Right ventricle myocardium inferior (tissue), 1 donor: ENCODE measurements at places on chromosomes 1 and 21.
A peak's percentile ranks its signal among the peaks of the same experiment; 100 is the strongest.

DNA sequence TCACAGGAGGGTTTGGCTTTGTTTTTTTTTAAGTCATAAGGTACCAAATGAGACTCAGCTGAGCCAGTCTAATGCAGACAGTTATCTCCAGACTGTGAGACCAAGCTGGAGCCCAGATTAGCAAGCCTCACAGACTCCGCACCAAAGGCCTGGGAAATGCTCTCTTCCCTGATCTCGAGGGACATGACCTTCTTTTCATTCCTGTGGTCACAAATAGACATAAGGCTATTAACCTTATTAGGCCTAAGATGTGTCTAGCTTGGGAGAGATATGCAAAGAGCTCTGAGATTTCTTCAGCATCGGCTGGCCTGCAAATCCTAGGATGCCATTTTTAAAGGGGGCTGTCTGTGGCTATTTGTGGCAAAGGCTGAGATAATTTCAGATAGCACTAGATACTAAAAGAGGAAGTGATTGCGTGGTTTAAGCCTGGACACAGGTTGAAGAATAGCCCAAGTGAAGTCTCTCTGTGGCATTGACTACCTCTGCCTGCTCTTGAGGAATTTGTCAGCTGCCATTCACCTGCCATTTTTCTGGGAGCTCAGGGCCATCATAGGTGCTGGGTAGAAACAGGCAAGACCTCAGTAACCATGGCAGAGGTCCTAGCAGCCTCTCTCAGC, 301.3 kb downstream of the SIPA1L2 start:
- DNase-seq, result no peak

- DNase-seq, result peak; percentile 49
Observed at GRCh38 chr1:6096243-6097116, 50.8 kb downstream of the KCNAB2 start.

DNA sequence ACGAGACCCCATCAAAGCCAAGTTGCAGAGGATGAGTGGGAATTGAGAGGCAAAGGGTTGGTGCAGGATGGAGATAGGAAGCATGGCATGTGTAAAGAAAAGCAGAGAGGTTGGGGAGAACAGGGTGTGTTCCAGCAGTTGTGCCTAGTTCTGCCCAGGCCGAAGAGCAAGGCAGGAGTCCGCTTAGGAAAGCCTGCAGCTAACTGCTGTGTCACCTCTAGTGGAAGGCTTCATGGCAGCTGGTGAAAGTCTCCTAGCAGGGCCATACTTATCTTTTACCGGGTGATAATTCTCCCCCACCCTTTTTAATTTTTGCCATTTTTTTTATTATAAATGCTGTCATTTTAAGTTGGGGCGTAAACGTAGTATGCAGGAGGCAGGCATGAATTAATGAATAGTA, 93.6 kb downstream of the NFIA start:
- DNase-seq, result no peak

GRCh38 chr1:217453816-217454215, 177.1 kb downstream of the GPATCH2 start:
- no peak for DNase-seq

DNA sequence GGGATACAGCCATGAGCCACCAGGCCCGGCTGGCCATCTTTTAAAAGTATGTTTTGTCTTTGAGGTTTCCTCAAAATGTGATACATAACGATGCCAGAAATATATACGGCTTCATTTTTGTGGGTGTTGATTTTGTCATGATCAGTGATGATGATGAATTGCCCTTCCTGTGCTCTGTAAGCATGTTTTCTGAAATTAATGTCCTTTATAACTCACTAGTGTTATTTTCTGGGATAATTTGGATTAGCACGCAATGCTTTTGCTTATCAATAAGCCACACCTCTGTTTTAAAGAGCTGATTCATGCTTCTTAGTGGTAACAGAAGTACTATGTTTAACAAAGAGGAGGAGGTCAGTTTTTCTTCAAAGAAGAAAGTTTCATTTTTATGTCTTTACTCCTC, 25.6 kb downstream of the PHACTR4 start:
- DNase-seq, result no peak

GRCh38 chr1:93774707-93775106, 93.1 kb upstream of the BCAR3 start:
- DNase-seq, result no peak

- DNase-seq, result no peak
Observed at GRCh38 chr1:212186427-212187207, 98.6 kb upstream of the PPP2R5A start.

- no peak for DNase-seq
Observed at GRCh38 chr21:26061437-26061836, 109.1 kb downstream of the APP start.

DNA sequence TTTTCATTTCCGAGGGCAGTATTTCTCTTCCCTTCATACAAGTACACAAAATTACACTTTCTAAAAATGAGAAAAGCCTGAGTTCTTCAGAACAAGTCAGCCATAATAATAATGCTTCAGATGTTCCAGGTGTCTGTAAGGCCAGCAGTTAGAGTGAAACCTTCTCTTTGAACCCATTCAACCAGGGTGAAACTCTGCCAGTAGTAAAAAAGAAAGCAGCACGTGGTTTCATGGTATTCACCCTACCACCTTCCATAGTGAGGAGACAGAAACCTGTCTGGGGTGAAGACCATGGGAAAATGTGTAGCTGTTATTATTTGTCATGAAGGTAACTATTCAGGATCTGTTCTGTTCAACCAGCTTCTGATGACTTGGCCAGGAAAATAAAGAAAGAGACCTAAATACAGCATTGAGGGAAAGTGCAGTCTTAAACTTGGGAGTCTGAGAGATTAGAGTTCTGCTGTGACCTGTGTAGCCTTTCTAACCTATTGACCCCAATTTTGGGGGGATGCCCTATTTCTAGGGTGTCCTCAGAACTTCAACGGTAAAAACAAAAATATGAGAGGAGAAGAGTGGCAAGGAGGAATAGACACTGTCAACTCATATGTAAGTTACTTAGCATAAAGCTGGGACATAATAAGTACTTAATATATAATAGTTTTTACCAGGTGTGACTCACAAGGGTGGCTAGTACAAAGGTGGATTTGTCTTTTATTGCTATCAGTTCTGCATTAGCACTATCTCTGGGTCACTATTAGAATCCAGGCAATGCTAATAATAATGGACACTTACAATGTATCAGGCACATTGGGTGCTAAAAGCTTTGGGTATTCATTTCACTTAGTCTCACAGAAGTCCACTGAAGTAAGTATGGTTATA, 70.0 kb upstream of the TNFSF4 start:
- DNase-seq, result no peak

GRCh38 chr1:201466492-201466891, 2.5 kb downstream of the PHLDA3 start:
- no peak for DNase-seq

GRCh38 chr1:156406251-156406650, 37.2 kb downstream of the RHBG start:
- DNase-seq, result no peak

DNA sequence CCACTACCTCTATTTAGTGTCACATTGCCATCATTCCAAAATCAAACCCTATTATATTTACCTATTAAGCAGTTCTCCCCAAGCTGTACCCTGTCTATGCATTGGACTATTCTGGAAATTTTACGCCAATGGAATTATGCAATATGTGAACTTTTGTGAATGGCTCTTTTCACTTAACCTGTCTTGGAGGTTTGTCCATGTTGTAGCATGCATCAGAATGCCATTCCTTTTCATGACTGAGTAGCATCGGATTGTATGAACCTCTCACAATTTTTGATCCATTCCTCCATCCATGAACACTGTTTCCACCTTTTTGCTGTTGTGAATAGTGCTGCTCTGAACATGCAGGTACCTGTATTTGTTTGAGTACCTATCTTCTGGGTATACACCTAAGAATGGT, 33.7 kb downstream of the FAM163A start:
- DNase-seq, result no peak

DNA sequence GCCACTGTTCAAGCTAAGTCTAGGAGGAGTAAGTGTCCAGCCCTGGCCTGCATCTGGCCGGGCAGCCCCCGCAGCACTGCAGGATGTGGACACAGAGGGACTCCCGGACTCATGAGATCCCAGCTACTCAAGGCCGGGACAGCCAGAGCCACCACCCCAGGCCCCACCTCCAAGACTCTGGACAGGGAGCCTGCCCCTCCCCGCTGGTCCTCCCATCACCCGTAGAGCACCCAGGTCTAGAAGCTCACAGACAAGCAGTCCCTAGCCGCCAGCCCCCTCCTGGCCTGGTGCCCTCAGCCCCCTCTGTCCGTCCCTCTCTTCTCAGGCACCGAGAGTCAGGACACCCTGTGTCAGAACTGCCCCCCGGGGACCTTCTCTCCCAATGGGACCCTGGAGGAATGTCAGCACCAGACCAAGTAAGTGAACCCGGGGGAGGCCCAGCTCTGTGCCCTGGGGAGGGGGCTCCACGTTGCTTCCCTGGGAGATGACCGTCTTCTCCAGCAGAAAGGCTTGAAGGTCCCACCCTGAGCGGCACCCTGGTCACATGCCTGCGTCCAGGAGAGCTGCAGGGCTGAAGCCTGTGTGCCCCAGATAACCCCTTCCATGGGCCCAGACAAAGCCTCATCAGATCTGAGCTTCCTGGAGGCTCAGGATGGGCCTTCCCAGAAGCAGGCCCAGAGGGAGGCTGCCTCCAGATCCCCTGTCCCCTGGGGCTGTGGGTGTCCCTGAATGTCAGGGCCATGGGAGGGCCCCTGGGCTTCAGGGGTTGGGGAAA, 4.3 kb downstream of the TNFRSF14 start:
- DNase-seq, result no peak

- no peak for DNase-seq
Observed at GRCh38 chr1:197174818-197175217, 28.3 kb upstream of the ASPM start.

DNA sequence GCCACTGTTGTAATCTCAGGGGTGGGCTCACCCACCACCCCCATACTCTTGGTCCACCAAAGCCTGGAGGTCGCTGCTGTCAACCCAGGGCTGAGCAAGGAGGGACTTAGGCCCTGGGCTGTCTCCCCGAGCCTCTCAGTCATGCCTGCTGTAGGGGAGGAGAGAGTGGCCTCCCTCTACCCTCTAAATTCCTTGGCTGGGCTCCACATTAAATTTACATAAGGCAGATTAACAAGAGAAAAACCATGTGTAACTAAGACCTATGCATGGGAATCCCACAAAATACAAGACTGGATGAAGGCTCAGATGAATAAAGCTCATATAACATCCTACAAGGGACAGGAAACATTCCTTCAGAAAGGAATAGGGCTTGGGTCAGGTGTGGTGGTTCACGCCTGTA, 1.8 kb upstream of the PIK3CD start:
- DNase-seq, result no peak

- peak; percentile 76 for DNase-seq
Observed at GRCh38 chr1:5991381-5992025, 722 bp downstream of the NPHP4 start.

DNA sequence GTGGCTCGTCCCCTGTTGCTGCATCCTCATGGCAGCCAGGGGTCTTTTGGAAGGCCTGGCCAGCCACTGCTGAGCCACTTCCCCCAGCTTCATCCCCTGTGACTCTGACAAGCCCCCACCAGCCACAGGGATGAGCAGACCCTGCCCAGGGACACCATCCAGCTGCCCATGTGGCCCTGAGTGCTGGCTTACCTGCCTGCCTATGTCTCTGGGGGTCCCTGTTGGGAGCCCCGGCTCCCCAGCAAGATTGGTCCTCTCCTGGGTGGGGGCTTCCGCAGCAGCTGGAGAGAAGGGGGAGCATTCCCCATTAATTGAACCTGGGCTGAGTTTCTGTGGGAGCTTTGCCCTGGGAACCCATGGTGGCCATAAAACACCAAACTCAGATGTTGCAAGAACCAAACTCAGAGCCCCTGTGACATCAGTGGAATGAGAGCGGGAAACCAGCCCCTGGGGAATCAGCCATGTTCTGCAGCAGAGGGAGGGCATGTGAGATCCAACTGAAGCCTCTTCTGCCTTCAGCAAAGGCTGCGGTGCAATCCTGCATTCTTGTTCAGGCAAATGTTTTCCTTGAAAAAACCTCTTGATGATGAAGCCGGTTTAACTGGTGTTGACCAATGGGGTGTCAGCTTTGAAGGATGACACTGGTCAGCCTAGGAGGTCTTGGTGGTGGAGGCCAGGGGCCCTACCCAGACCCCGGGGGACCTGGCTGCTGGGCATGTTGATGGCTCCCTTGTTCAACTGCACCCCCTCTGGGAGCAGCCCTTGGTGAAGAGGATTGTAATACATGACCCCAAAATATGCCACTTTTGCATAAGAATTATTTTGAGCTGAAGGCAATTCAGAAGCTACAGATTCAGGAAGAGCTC, 28.3 kb upstream of the COL18A1 start:
- DNase-seq, result peak; percentile 31

DNA sequence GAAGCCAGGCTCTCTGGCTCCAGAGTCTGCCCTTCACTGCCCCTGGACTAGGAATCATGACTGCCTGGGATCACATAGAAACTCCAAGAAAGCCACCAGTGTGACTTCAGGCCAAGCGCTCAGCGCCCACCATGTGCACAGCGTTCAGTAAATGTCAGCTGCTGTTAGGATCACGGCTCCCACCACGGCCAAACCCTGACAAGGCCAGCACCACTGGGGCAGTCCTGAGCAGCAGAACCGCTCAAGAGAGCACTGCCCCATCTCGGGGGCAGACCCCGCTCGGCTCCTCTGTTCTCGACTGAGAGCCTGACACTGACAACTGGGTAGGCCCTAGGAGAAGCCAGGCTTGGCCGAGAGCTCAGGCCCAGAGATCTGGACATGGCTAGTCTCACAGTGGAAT, 10.0 kb downstream of the CAPZB start:
- no peak for DNase-seq

DNA sequence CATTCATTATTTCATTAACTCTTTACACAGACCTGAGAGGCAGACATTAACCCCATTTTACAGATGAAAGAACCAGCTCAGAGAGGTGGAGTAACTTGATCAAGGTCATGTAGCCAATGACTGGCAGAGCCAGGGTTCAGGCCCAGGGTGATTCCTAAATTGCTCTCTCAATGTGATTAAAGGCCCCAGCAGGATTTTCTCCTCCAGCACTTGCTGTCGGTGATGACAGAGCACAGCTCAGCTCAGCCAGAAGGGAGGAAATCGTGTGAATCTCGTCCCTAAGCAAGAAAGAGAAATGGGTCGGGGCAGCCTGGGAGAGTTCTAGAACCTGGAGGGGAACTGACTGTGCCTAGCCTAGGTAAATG, 19.5 kb upstream of the RNF19B start:
- no peak for DNase-seq

DNA sequence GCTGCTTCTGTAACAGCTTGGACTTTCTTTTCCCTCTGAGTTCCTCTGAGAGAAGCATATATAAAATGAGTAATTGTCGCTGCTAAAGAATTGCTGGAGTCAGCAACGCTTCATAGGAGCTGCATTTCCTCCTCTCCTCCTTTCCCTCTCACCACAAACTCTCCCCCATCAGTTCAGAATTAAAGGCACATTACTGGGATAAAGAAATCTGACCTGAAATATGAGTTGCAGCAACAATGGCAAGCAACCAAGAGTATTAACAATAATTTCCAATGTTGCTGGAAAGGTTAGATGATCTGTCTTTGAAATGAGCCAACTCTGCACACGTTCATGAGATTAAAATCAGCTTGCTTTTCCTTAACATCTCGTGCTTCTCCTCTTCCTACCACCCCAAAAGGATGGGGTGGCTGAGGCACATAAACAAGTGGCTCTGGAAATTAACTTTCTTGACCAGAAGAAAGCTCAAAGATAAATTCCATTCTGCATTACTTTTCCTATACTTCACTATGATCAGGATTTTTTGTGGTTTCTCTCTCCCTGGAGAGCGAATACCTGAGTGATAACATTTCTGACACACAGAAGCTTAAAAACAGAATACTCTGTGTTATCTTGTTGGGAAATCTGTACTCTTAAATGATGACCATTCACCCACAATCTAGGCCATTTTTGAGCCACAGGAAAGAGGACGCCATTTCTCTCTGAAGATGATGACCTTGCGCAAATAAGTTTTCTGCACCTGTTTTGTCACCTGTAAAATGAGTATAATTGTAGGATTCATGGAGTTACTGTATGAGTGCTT, 90.2 kb downstream of the TGFBR3 start:
- no peak for DNase-seq
